ENCODE measurements at places on chromosomes 2 and 18. TPM values are rescaled to one million over a fixed set of nuclear protein-coding genes. Genes with fewer than 3 reads are reported as not detected.

GRCh38 chr2:96225016-96225533 is 16.4 kb upstream of the STARD7 start:
- no peaks in the 10 kb centered on the region for H3K36me3 ChIP-seq
- H3K4me1 ChIP-seq: no peaks in the 10 kb centered on the region
- H3K27ac ChIP-seq: no peak overlapping the region
- DNase-seq: no peak
- H3K27me3 ChIP-seq: no peaks in the 10 kb centered on the region

GRCh38 chr2:80014637-80015036 is 289.9 kb downstream of the LRRTM1 start:
- H3K27me3 ChIP-seq: no peaks in the 10 kb centered on the region
- H3K27ac ChIP-seq: no peak overlapping the region
- DNase-seq: no peak

DNA sequence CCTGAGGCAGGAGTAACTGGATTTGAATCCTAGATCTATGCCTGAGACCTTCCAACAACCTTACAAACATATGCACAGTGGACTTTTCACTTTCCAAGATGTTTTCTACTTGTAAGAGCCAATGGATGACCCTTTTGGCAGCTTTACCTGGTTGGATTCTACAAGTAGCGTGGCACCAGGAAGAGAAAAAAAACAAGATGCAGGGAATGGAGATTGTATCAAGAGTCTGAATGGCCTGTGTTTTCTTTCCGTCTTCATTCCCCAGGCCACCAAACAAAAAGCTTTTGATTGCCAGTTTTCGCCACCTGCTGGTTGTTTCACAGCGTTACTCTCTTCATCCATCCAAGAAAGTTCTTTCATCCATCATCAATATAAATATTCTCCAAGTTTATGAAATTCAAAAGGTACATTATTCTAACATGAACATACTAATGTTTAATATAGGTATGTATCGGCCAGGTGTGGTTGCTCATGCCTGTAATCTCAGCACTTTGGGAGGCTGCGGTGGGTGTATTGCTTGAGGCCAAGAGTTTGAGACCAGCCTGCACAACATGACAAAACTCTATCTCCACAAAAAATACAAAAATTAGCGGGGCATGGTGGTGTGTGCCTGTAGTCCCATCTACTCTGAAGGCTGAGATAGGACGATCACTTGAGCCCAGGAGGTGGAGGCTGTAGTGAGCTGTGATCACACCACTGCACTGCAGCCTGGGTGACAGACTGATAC is 3.5 kb upstream of the BCL2 start:
- H3K36me3 ChIP-seq: no peaks in the 10 kb centered on the region
- H3K27me3 ChIP-seq: 0 out of 2 replicates have a peak, but pooled peaks cover 4% of the 10 kb centered on the region
- H3K27ac ChIP-seq: no peak overlapping the region
- peaks cover 5% of the 10 kb centered on the region for H3K4me1 ChIP-seq
- peak; percentile 61 for DNase-seq

The RIT2 gene
- not detected for total RNA-seq

The CPO gene
- 0.32 TPM for total RNA-seq

Measured in HCT116 (cell line).